ENCODE measurements at places on chromosomes 6 and 20.

DNA sequence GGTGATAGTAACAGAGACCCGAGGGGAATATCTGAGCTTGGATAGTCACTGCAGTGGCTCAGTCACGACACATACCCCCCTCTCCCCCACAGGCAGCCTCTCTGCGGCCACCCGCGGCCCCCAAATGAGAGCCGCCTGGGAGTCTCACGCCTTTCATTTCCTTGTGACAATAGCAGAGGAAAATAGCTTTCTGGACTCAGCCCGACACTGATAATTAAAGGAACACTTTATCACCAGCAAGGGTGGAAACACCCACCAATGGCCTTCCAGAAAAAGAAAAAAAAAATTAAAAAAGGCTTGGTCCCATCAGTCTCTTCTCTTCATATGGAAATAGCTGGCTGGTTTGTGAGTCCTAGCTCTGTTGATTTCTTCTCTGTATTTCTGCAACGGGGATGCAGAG, 35.1 kb upstream of the KCNG1 start:
- DNase-seq: no peak

DNA sequence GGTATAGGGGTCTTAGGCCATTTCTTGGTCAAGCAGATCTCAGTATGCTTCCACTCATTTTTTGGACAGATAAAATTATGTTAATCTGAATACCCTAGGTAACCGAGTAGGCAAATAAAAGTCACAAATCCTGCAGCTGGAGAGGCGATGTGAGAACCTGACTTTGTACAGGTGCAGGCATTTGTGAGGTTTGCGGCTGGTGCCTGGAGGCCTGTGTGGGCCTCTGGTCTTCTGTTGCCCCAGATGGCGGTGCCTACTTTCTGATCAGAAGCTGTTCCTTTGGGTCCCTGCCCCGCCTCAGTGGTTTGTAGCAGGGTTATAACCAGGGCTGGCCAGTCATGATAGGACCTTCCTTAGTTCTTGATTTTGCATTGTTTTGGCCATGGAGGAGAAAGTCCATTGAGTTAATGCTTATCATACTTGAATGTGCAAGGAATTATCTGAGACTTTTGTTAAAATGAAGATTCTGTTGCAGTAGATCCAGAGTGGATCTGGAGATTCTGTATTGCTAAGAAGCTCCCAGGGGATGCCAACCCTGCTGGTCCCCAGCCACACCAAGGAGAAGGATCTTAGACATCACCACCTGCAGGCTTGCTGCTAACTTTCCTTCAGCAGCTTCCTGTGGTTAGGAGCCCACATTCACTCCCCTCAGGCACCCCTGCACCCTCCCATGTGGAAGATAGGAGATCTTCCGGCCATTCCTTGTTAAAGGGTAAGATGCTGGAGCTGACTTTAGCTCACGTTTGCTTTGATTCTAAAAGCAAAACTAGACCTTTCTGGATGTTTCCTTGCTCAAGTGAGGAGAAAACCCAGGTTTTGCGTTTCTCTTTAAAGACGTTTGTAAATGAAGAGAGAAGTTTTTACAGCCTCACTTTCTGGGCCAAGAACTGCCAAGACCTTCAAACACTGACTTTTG, 50.7 kb downstream of the LRRC1 start:
- no peak for DNase-seq

DNA sequence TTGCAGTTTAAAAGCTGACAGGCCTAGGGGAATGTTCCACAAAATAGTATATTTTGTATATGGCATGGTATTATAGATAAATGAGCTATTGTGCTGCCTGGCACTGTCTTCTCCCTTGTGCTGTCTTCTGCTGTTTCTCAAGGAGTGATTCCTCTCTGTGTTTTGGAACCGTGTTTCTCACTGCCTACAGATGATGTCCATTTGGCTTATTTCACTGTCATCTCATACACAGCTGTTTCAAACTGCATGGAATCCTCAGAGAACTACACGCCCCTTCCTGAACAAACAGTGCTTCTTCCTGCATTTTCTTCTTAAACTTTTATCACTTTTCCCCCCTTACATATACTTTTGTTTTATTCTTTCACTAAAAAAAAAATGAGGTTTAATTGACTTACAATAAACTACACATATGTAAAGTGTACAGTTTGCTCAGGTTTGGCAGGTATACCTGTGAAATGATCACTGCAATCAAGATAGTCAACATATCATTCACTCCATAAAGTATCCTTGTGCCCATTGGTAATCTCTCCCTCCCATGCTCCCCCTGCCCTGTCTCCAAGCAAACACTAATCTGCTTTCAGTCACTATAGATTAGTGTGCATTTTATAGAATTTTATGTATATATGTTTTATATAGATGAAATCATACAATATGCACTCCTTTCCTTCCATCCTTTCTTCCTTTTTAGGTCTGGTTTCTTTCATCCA, 43.0 kb downstream of the CBFA2T2 start:
- no peak for DNase-seq

DNA sequence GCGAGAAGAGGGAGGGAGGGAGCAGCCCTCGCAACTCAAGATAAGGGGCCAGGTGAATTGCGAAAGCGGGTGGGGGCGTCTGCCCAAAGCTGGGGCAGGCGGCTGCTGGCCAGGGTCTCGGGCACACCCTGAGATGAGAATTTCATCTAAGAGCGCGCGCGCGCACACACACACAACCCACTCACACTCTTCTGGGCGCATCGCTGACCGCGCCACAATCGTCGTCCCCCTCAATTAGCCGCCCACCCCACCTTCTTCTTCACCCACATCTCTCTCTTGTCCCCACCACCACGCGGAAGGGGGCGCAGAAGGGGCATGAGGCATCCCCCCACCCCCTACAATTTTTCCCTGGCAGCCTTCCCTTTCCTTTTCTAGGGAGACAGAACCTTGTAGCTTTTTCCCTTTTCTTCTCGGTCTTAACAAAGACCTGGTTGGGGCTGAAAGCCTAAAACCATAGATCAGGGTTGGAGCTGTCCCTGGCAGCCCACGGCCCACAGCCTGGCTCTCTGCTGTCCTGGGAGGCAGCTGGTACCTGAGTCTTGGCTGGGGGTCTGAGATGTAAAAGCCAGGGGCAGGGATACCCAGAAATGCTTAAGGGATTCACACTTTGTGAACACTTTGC, 737 bp upstream of the PTPRT start:
- DNase-seq: no peak

DNA sequence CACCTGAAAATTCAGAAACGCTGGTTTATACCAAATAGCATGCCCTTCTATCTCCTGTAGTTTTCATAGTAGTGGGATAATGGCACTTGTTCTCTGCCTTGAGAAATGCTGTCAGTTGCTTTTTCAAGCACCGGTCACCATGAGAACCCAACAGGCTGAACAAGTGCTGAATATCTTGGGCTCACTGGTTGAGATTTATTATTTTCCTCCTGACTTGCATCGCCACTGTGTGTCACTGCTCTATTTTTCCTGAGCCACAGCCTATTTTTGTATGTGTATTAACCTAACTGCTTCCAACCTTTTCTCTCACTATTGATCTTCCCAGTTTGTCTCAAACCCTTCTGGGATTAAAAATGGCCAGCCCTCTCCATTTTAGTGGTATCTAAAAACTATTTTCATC, 71.9 kb downstream of the OPN5 start:
- no peak for DNase-seq

DNA sequence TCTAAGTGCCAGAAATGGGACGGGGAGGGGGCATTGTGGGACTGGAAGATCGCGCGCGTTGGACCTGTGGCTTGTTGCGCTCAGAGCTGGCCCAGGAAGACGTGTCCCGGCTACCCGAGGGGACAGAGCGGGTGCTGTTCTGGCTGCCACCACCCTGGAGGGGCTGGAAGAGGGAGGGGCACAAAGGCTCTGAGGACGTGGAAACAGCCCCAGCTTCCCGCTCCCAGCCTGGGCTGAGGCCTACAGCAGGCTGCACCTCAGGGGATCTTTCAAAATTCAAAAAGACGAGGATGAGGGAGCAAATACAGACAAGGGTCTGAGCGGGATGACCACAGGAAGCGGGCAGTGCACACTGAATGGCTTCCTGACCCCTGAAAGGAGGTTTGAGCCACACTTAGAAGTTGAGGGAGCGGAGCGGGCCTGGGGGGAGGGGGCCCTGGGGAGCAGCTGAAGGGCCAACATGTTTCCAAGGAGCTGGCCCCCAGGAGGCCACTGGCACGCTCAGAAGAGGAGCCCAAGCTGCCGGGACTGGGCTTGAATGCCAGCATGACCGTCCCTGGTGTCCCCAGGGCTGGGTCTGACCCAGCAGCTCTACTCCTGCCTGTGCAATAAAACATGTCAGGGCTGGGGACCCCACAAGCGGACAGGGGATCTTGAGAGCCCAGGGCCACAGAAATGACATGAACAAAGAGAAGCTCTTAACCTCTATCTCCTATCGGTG, 1.3 kb downstream of the OXT start:
- DNase-seq: no peak

DNA sequence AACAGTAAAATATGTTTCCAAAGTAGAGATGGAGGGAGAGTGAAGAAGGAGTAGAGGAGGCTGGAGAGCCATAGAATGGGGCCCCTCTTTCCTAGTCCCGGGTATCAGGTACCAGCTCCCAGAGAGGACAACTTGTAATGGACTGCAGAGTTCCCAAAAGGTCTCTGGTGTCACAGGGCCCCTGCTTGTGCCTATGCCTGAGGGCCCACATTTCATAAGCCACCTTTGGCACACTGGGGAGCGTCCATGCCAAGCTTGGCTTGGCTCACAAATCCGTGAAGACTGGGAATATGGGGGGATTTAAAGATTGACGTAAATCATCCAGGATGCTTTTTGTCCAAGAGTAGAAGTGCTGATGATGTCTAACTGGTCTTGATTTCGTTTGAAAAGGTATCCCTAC, 16.4 kb upstream of the SLC22A3 start:
- DNase-seq: no peak

- no peak for DNase-seq
Measured at GRCh38 chr20:58614984-58615760, 35.9 kb upstream of the STX16 start.

- no peak for DNase-seq
Measured at GRCh38 chr6:45450831-45451230, 73.1 kb upstream of the SUPT3H start.

DNA sequence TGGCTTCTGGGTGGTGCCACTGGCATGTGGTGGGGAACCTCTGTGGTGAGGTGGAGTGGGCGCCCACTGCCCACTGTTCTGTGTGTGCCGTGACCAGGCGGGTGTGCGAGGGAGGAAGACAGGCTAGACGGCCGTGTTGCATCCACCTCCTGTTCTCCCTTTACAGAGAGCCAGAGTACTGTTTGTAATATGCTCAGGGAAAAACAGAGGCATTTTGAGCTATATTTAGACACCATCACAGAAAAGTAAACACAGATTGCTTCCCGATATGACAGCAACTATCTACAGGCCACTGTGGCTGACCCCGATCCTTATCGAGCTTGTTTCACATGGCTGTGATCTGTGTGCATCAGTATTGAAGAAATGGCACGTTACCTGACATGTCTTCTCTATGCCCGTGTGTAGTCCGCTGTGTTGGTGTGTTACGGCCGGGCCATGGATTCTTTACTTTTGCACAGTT, 45.6 kb downstream of the ARID1B start:
- no peak for DNase-seq

- DNase-seq: no peak
Measured at GRCh38 chr6:37913210-37913609, 93.7 kb downstream of the ZFAND3 start.

DNA sequence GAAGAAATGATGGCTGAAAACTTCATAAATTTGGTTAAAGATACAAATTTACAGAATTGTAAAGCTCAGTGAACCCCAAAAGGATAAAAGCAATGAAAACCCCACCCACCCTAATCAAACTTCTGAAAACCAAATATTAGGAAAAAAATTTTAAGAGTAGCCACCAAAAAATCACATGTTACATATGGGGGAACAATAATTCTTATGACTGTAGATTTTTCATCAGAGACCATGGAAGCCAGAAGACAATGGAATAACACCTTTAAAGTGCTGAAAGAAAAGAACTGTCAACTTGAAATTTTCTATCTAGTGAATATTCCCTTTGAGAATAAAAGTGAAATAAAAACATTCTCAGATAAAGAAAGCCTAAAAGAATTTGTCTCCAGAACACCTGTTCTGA, 24.4 kb downstream of the PROCR start:
- DNase-seq: no peak

DNA sequence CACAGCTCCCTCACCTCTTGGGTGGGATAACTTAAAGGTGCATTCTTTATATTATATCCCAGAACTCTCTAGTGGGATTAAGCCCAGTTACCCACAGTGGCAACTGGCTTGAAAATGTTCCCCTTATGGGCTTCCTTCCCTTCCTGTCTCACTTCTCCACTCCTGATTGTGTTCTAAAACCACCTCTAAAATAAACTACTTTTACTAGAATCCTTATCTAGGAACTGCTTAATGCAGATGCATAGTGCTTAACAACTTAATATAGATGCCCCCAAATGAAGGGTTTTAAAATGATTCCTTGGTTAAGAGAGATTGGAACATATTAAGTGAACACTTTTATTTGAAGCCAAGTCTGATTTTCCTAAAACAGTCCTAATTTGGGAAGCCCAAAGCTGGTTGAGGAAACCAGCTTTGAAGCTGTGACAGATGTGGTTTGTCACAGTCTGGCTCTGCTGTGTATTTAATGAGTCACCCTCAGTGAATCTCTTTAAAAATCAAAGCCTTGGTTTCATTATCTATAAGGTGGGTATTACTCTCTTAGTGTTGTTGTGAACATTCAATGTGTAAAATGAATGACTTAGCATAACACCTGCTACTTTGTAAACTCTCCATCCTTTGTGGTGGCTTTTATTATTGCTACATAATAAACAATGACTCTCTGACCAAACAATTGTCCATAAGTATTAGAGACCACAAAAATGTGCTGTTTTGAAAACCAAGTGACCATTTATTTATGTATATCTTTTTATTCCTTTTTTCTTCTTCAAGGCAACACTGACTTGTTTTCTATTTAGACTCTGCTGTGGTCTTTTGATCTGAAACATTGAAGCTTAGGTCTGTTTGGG, 24.4 kb downstream of the PLCB1 start:
- DNase-seq: no peak

GRCh38 chr20:16158090-16158975, 414.9 kb downstream of the KIF16B start:
- DNase-seq: no peak

GRCh38 chr6:134458857-134459657, 141.1 kb upstream of the SGK1 start:
- DNase-seq: no peak

All from activated T-helper 2 cell treated with anti-CD3 and anti-CD28 coated beads, Interferon-gamma antibody, Interleukin-2, Interleukin-4, amounts not matched to agents 10 μg/mL and 5 μg/mL and 100 μg/mL, durations not matched to agents 14 hours and 24 hours and 36 hours (primary cell).